ENCODE measurements at places on chromosomes 13 and 19. TPM values are rescaled to one million over a fixed set of nuclear protein-coding genes. Genes with fewer than 3 reads are reported as not detected.

GRCh38 chr19:12783291-12783848 lies 7.9 kb upstream of the JUNB start:
- DNase-seq: no peak

DNA sequence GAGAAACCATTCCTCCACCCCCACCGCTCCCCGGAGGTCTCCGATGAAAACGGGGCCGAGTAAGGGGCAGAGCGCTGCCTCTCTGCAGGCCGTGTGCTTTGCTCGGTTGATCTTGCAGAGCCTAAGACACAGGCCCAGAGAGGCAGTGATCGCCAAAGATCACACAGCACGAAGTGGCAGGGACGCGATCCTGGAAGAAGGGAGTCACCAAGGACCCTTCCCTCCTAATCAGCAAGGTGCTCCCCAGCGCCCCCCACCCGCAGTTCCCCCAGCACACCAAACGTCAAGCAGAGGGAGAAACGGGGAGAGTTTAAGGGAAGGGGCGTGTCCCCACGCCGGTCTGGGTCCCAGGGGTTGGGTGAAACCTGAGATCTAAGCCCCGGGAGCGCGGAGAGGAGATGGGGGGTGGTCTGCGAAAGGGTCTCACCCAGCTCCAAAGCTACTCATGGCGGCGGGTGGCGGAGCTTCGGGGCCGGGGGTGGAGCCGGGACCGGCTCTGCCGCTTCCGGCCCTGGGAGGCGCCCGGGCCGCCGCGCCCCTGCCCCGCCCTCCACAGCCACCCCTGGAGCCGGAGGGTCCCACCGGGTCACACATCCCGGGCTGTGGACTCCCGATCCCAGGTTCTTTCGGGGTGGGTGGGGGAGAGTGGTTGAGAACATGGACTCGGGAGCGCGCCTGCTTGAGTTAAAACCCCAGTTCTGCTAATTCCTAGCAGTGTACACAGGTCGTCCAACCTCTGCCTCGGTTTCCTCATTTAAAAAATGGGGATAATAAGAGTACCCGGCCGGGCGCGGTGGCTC lies at the start of gene EML2:
TSS of gene EML2 (minus strand) at position 468 of the 800 bp plus-strand sequence. CDS start at position 447, 21 bp downstream.
- DNase-seq: no peak

- DNase-seq: no peak
These were observed 14.5 kb upstream of the TMEM161A start for GRCh38 chr19:19152668-19153384.

DNA sequence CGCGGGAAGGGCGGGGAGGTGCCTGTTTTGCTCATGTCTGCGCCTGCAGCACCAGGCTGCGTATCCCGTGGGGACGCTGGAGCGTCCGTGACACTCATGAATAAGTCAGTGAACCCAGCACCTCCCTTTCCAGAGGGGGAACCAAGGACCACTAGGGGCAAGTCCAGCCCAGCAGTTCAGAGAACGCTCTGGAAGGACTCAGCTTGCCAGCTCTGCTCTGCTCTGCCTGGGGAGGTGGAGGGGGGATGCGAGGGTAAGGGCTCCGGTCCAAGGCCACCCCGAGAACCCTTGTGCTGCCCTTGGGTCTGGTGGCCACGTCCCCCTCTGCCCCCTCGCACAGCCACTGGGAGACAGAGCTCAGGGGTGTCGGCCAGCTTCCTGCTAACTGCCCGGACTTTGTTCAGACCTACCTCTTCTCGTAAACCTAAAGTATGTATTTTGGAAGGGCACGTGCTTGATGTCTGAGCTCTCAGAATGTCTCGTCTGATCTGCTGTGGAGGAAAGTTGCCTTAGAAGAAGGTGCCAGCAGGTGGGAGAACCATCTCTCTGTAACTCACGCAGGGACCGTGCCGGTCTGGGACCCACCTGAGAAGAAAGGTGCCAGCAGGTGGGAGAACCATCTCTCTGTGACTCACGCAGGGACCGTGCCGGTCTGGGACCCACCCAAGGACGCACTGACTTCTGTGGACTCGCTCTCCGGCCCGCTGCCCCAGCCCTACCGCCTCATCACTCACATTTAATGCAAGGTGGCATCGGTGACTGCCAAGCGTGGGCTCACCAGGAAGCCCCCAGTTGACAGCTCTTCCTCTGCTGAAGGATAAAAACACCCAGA lies 34.1 kb downstream of the TMEM255B start:
- no peak for DNase-seq

- peak; percentile 57 for DNase-seq
These were observed 16.4 kb upstream of the CYP2B6 start for GRCh38 chr19:40974633-40975037.

DPP9 gene
- 5.6 TPM for polyA plus RNA-seq

PSG1 gene
- polyA plus RNA-seq: 2.1 TPM

SAFB gene
- 34.0 TPM for polyA plus RNA-seq

FGF22 gene
- polyA plus RNA-seq: not detected

URAD gene
- polyA plus RNA-seq: not detected

All from AG04450 (cell line).